ENCODE measurements at places on chromosomes 2 and 18.

- DNase-seq = no peak
These were observed 28.3 kb upstream of the ASAP2 start for GRCh38 chr2:9178110-9178903.

DNA sequence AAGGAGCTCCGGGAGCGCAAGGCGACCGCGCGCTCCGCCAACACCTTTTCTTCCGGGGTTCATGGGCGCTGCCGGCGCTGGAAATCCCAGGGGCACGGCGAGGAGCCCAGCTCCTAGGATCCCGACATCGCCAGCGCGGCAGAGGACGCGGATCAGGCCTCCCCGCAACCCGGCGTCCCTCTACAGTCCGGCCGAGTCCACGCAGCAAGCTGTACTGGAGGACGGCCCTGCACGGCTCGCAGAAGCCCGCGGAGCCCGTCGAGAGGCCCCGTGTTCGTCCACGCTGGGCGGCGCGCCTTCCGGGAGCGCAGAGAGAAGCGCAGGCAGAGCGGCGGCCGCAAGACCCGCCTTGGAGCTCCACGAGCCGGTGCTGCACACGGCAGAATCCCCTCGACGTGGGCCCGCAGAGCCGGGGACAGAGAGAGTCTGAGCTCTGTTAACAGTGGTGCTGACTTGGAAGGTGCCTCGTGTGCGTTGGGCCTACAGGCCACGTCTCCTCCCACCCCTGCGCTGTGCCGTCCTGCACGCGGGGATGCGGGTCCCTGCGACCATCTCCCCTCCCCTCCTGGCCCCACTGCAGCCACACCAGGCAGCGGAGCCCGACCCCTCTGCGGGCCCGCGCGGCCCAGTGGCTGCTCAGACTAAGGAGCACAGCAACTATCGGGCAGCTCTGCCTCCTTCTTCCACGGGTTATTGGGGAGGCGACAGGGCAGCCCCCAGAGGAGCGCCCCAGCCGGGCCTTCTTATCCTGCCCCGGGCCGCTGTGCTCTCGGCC lies 28.1 kb upstream of the PTPN2 start:
- DNase-seq = no peak

DNA sequence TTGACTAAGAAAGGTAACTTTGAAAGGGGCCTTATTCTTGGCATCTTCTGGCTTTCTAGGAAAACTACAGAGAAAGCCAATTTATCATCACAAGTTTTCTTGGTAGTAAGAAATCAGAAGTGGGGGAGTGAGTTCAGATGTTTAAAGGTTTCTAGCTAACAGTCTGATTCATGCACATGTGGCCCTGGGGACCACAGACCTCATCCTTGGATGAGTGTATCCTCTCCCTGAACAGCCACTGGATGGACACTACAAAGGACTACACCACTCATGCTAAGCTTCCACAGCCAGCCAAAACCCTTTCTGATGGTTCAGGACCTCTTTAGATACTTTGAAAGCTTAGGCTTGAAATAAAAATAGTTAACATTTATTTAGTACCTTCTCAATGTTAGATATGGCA lies 218.3 kb upstream of the STK17B start:
- DNase-seq = no peak

- no peak for DNase-seq
These were observed 409.4 kb downstream of the RIT2 start for GRCh38 chr18:42706029-42706608.

- DNase-seq = no peak
These were observed 16.4 kb upstream of the STARD7 start for GRCh38 chr2:96225016-96225533.

- no peak for DNase-seq
These were observed 787 bp downstream of the SOCS6 start for GRCh38 chr18:70289351-70290312.

- no peak for DNase-seq
These were observed 96.5 kb downstream of the XIRP2 start for GRCh38 chr2:166984797-166985196.

DNA sequence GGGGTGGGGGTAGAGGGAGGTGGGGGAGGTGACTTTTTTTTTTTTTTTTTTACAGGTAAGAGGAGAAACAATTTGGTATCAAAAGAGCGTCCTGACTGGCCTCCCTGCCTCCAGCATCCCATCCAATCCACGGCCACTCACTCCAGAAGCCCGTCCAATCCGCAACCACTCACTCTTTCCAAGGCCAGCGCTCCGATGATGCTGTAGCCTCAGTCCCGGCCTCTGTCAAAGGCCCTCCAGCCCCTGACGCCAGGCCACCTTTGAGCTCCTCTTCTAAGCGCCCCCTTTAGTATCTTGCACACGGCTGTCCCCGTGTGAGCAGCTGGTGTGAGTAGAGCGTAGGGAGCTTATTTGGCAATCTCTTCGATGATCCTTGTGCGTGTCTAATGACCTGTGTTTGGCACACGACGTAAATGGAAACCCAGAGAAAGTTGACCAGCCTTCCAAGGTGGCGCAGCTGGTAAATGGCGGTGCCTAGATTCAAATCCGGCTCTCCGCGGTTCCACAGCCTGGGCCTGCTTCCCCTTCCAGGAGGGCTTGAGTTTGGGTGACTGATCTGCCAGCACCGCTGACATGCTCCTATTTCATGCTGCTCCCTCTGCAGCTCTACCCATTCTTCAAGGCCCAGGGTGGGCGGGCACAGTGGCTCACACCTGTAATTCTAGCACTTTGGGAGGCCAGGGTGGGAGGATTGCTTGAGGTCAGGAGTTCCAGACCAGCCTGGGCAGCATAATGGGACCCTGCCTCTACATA lies 23.8 kb upstream of the PXDN start:
- DNase-seq = no peak

DNA sequence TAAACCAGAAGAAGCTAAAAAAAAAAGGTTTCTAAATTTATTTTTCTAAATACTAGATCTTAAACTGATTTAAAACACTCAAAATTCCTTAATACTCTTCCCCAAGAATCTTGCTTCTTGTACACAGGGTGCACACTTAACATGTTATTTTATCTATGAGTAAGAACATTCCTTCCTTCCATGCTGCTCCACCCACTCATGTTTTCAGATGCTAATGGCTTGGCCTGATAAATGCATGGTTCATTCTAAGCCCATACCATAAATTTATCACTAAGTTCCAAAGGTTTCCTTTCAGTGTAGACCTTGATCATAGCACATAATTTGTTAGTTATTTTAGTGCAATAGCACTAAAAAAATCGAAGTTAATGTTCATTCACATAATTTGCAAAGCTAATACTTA lies 8.1 kb downstream of the FBXO48 start:
- DNase-seq = no peak

DNA sequence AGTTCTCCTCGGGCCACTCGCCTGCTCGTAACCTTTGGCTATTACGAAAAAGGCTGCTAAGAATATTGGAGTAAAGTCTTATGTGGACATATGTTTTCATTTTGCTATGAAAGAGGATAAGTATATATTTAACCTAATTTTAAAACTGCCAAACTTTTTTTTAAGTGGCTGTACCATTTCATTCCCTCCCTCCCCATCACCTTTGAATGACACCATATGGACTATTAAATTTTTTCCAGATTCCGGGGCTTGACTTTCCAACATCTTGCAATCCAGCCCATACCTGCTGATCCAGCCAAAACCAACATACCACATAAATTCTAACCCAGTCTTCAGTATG lies 31.5 kb downstream of the REEP1 start:
- no peak for DNase-seq

GRCh38 chr2:142734231-142734630 lies 143.2 kb upstream of the KYNU start:
- no peak for DNase-seq

DNA sequence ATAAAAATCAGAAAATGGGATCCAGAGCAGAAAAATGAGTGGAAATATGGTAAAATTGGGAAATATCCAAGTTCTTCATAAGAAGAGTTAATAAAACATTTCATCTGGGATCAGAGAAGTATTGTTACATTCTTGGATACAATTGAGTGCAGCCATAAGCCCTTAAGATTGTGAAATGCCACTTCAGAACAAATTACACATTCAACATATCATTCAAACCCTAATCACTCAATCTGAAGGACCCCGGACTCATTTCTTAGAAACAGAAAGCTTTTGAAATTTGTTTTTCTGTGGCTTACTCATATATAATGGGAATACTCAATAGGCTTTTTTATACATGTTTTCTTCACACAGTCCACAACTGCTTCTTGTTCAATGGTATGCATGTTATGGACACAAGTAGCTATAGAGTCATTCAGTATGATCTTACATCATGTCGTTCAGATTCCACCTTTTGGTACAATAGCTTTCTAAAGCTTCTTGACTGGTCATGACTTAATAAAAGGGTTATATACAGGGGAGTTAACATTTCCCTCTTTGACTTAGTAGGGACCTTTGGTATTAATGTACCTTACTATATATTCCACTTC lies 39.9 kb downstream of the SCN7A start:
- no peak for DNase-seq

GRCh38 chr2:74979844-74980243 lies 21.4 kb downstream of the POLE4 start:
- no peak for DNase-seq

- DNase-seq = no peak
These were observed 87.3 kb downstream of the MARCO start for GRCh38 chr2:119029297-119029696.

DNA sequence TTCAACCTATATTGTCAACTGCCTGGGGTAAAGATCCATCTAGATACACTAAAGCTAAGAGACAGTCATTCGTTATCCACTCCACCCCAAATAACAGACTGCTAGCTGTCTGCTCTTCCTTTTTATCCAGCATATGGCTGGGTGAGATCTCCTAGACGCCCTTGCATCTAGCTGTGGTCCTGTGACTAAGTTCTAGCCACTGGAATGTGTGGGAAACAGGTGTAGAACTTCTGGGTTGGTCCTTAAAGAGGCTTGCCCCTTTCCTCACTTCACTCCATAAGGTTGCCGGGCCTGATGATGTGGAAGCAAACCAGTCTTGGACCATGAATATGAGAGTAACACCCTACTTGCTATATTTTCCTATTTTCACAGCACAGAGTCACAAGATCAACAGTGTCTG lies 3.2 kb downstream of the COA5 start:
- DNase-seq = no peak

DNA sequence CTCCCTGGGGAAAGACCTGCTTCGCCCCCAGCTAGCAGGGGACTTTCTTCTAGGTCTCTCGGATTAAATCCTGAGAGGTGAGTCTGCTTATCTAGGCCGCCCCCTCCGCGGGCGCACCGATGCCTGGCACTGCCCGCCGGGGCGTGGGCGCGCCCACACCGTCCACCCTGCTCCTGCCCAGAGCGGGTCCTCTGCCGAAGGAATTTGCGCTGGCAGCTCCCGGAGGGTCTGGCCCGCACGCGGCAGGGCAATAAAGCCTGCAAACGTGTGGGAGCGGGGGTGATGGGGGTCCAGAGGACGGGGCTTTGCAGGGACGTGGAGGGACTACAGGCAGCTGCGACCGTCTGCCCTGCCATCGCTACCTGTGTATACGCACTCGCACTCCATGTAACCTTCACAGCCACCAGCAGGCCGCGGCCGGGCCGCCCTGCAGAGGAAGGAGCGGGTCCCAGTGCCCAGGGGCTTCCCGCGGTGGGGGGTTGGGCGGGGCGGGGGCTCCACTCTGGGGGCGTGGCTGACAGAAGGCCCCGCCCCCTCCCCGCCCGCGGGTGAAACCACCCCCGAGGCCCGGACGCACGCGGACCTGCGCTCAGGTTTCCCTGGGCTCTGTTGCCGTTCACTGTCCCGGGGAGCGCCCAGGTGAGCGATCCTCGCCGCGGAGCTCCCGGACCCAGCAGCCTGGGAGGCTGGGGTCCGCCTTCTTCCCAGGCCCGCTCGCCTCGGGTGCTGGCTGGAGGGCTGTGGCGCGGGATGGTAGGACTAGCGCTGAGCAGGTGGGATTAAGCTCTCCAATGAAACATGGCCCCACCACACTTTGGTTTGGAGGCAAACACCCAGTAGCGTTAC lies 174.5 kb upstream of the HS6ST1 start:
- DNase-seq = no peak

- no peak for DNase-seq
These were observed 46.7 kb upstream of the KCNF1 start for GRCh38 chr2:10864861-10865636.

- DNase-seq = no peak
These were observed 477.2 kb upstream of the LRRTM4 start for GRCh38 chr2:77999376-77999775.

- DNase-seq = no peak
These were observed at the start of gene AFF3 for GRCh38 chr2:100142393-100142792. Gene AFF3 (minus strand): TSS chr2:100142590. CDS start chr2:100104454, 38,136 bp downstream.

- no peak for DNase-seq
These were observed 677.5 kb downstream of the NYAP2 start for GRCh38 chr2:226077031-226077430.

GRCh38 chr2:1976728-1977416 lies 232.6 kb upstream of the PXDN start:
- no peak for DNase-seq

Data from nucleus accumbens (tissue), 56 donors.